Thyroid gland (tissue), 4 donors: ENCODE measurements at places on chromosomes 6 and 20. TPM values are rescaled to one million over a fixed set of nuclear protein-coding genes. Genes with fewer than 3 reads are reported as not detected.

Gene LPA
- total RNA-seq = not detected

- no peaks in the 10 kb centered on the region for H3K4me1 ChIP-seq
- H3K27me3 ChIP-seq = no peaks in the 10 kb centered on the region
- no peak for DNase-seq
- no peaks in the 10 kb centered on the region for H3K36me3 ChIP-seq
These were observed 79.6 kb downstream of the RPS12 start for GRCh38 chr6:132893772-132894490.

Gene RPS10
- 2,995 TPM for total RNA-seq

DNA sequence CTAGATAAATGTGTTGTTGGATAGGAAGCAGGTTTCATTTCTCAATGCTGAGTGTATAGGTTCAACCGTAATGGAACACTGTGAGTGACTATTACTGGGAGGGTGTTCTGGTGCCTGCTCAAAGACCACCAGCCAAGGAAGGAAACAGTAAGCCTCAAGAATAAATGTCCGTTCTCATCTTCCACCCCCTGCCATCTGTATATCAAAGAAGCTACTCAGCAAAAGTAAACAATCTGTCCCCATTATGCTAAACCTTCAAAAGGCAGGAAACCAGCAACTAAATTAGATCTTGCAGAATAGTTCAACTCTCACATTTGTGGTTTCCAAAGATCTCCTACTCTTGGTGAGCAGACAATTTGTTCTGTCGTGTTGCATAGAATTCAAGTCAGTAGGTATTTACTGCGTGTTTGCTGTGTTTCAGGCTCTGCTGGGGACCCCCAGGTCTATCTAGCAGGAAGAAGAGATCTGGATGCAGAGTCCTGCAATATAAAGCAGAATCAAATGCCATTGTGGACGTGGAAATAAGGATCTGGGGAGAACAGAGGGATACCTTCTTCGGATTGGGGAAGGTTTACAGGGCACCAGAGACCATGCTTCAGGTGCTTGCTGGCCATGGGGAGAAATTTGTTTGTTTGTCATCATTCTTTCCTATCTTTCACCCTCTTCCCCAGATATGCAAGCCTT, 87.3 kb downstream of the SCML4 start:
- H3K27me3 ChIP-seq = no peaks in the 10 kb centered on the region
- H3K36me3 ChIP-seq = no peaks in the 10 kb centered on the region
- no peak for DNase-seq
- H3K27ac ChIP-seq = no peak overlapping the region
- no peak overlapping the region for H3K4me3 ChIP-seq
- H3K4me1 ChIP-seq = no peaks in the 10 kb centered on the region

Gene OLIG3
- total RNA-seq = not detected

Gene LSM14B
- 25.7 TPM for total RNA-seq

DNA sequence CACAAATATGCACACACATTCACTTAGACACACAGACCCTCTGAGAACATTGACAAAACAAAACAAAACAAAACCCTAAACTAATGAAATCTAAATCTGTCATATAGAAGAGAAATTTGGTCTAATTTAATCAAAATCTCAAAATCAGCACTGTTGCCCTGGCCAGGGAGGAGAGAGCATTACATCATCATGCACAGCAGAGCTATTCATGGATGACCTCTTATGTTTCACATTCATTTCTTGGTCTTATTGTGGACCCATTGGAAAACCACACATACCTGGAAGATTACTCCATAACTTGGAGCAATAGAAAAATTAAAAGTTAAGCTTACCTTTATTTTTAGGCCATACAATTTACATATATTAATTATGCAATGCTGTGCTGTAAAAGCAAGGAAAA, 1223.6 kb upstream of the GJE1 start:
- no peak overlapping the region for H3K27ac ChIP-seq
- no peaks in the 10 kb centered on the region for H3K27me3 ChIP-seq
- H3K36me3 ChIP-seq = no peaks in the 10 kb centered on the region

DNA sequence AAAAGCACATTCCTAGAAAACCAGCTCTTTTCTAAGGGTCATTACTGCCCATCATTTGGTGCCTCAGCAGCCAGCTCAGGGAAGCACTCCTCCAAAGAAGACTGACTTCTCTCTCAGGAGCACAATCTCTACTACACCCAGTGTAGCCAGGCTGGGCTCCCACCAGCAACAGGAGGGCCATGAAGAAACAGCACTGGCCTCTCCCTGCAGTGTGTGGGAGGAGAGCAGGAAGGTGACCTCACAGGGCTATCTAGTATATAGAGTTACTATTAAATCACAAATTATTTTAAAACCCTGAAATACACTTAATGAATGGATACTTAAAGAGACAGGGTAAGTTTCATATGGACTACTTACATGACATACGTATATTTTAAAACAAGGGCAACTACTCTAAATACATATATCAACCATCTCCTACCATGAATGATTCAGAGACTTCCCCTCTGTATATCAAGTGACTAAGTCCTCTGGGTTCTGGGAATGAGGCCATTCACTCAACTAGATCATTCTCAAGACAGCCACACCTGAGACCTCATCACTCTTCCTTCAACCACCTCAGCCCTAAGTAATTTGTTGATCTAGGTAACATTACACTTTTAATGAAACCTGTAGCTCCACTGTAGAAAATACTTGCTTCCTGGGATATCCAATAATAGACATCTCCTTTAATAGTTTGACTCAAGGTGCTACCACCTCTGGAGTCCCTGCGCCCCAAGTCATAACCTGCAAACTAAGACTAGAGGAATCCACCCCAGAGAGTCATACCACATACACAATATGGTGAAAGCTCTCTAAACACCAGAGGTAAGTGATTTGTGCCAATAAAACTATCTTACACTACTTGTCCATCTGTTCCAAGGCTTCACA, 25.2 kb downstream of the TBX18 start:
- no peak for DNase-seq
- H3K27me3 ChIP-seq = no peaks in the 10 kb centered on the region
- H3K27ac ChIP-seq = no peak overlapping the region
- no peaks in the 10 kb centered on the region for H3K4me1 ChIP-seq
- H3K4me3 ChIP-seq = no peak overlapping the region

Gene PHACTR2
- 95.0 TPM for total RNA-seq

Gene NRSN1
- not detected for total RNA-seq

DNA sequence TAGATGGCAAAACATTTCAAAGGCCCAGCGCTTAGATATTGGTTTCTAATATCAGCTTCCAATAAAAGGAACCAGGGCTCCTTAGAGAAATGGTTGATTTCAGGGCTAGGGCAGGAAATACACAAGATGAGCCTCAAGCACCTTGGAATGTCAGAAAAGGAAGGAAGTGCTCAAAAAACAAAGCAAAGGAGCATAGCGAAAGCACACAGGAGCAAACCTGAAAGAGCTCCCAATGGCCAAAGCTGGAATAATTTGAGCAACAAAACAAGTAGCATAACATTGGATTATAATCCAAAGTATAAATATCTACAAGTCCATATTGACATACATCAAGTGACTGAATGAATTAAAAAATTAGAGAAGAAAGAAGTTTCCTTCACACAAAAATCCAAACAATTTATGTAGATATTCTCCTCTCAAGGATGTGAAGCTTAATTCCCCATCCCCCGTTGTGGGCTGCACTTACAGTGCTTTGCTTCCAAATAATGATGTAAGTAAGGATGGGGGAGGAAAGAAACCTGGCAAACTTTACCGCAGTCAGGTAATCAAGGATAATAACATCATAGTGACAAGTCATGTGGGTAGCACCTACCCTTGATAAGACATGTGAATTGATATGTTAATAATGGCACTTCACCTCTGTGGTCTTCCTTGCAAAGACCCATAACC, 132.9 kb upstream of the DST start:
- no peaks in the 10 kb centered on the region for H3K27me3 ChIP-seq
- H3K27ac ChIP-seq = no peak overlapping the region
- peaks cover 17% of the 10 kb centered on the region for H3K4me1 ChIP-seq
- no peak overlapping the region for H3K4me3 ChIP-seq

DNA sequence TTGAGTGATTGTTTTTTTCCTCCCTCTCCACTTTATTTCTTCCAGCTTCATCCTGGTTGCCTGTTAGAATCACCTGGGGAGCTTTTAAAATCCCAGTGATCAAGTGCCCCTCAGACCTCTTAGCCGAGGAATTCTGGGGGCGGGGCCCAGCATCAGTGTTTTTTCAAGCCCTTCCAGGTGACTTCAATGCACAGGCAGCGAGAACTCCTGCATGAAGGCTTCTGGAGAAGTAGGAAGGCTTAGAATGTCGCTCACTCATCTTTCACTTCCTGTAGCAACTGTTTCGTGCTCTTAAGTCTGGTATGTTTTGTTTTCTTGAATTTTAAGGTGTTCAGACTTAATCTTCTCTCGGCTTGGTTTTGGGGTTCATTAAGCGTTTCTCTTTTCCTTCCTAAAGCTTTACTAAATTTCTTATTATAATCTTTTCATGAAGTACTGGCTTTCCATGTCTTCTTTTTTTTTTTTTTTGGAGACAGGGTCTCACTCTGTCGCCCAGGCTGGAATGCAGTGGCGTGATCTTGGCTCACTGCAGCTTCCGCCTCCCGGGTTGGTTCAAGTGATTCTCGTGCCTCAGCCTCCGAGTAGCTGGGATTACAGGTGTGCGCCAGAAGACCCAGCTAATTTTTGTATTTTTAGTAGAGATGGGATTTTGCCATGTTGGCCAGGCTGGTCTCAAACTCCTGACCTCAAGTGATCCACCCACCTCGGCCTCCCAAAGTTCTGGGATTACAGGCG, 30.9 kb upstream of the TULP1 start:
- peak overlapping the region; percentile 14 for H3K4me3 ChIP-seq
- peaks cover 6% of the 10 kb centered on the region for H3K4me1 ChIP-seq
- DNase-seq = peak; percentile 92
- no peaks in the 10 kb centered on the region for H3K27me3 ChIP-seq
- peak overlapping the region; percentile 82 for H3K27ac ChIP-seq
- H3K36me3 ChIP-seq = no peaks in the 10 kb centered on the region

- H3K4me1 ChIP-seq = no peaks in the 10 kb centered on the region
- no peaks in the 10 kb centered on the region for H3K36me3 ChIP-seq
- H3K27ac ChIP-seq = no peak overlapping the region
- H3K27me3 ChIP-seq = no peaks in the 10 kb centered on the region
These were observed 15.3 kb upstream of the SLC9A8 start for GRCh38 chr20:49797344-49797615.

DNA sequence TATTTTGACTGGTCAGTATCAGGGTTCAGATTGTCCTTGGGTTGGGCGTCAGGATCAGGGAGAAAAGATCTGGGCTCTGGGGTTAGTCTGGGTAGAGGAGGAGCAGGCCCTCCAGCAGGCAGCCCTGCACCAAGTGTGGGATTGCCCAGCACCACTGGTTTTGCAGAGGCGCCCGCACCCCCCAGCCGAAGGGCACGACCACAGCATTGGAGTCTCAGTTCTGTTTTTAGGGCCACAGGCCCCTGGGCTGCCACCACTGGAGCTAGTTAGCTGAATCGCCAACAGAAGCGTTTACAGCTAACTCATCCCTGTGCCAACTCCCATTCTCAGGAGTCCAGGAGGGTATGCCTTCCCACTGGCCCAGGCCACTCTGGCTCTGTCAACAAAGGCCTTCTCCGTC, 84.2 kb downstream of the TCP11 start:
- H3K27me3 ChIP-seq = no peaks in the 10 kb centered on the region
- DNase-seq = no peak
- peak overlapping the region; percentile 66 for H3K27ac ChIP-seq
- H3K4me1 ChIP-seq = peaks cover 20% of the 10 kb centered on the region
- peaks cover 16% of the 10 kb centered on the region for H3K36me3 ChIP-seq

- H3K36me3 ChIP-seq = no peaks in the 10 kb centered on the region
- no peak overlapping the region for H3K4me3 ChIP-seq
- DNase-seq = no peak
- no peak overlapping the region for H3K27ac ChIP-seq
- H3K27me3 ChIP-seq = no peaks in the 10 kb centered on the region
- H3K4me1 ChIP-seq = peaks cover 31% of the 10 kb centered on the region
These were observed 11.2 kb downstream of the TFEB start for GRCh38 chr6:41724228-41724580.

GRCh38 chr20:21684671-21685070, 20.8 kb upstream of the PAX1 start:
- no peak for DNase-seq
- H3K4me3 ChIP-seq = no peak overlapping the region
- no peaks in the 10 kb centered on the region for H3K36me3 ChIP-seq
- H3K27me3 ChIP-seq = no peaks in the 10 kb centered on the region

- H3K36me3 ChIP-seq = no peaks in the 10 kb centered on the region
- no peaks in the 10 kb centered on the region for H3K27me3 ChIP-seq
- no peaks in the 10 kb centered on the region for H3K4me1 ChIP-seq
- DNase-seq = no peak
- H3K27ac ChIP-seq = no peak overlapping the region
These were observed 124.3 kb downstream of the GRM1 start for GRCh38 chr6:146153040-146153758.

Gene TFAP2D
- total RNA-seq = not detected

GRCh38 chr20:62952968-62953838, 694 bp downstream of the SLC17A9 start:
- peaks cover 4% of the 10 kb centered on the region for H3K36me3 ChIP-seq
- peaks cover 38% of the 10 kb centered on the region for H3K4me1 ChIP-seq
- DNase-seq = no peak
- no peaks in the 10 kb centered on the region for H3K27me3 ChIP-seq
- peak overlapping the region; percentile 44 for H3K27ac ChIP-seq
- H3K4me3 ChIP-seq = no peak overlapping the region

DNA sequence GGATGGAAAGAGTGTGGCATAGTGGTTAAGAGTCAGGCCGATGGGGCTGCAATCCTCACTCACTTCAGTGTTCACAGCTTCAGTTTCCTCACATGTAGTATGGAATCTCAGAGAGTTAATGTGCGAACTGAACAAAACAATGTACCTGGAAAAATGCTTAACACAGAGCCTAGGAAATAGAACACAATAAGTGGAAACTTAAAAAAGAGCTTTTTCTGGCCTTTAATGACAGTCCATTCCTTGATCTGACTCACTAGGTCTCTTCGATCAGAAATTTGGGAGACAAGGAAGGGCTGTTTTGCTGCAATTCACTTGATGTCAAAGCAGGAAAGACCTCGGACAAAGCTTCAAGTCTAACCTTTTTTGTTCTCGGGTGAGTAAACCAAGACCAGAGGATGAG, 56.1 kb downstream of the KCNB1 start:
- no peak overlapping the region for H3K4me3 ChIP-seq
- no peak for DNase-seq
- no peaks in the 10 kb centered on the region for H3K4me1 ChIP-seq
- H3K36me3 ChIP-seq = no peaks in the 10 kb centered on the region
- no peaks in the 10 kb centered on the region for H3K27me3 ChIP-seq

Gene CST2
- total RNA-seq = not detected
